GM23248 (cell line): ENCODE measurements at places on chromosomes 5 and 9.

DNA sequence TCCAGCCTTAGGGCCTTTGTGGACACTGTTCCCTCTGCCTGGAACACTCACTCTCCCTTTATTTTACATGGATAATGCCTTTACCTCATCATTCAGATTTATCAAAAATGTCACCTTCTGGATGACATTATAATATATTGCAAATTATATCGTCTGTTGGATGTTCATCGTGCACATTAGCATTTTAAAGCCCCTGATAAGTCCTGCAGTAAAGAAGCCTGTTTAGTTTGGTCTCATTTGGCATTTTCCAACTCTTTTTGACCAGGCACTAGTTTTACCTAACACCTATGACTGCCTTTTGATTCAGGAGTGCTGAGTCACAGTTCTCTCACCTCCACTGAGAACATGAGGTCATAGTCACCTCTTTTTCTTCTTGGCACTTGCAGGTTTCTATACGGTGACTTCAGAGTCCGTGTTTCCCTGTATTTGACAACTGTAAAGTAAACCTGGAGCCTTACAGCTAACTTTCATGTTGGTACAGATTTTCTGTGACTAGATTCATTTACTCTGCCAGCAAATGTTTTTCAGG, 57.7 kb upstream of the STC2 start:
- no peak for DNase-seq

DNA sequence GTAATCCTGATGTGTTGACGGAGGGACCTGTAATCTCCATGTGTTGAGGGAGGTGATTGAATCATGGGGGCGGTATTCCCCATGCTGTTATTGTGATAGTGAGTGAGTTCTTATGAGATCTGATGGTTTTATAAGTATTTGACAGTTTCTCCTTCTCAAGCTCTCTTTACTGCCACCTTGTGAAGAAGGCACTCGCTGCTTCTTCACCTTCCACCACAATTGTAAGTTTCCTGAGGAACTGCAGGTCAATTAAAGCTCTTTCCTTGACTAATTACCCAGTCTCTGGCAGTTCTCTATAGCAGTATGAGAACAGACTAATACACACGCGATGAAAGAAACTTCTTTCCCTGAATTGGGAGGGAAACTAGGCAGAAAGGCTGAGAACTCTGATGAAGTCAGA, 141.1 kb upstream of the RAD23B start:
- peak; percentile 35 for DNase-seq

DNA sequence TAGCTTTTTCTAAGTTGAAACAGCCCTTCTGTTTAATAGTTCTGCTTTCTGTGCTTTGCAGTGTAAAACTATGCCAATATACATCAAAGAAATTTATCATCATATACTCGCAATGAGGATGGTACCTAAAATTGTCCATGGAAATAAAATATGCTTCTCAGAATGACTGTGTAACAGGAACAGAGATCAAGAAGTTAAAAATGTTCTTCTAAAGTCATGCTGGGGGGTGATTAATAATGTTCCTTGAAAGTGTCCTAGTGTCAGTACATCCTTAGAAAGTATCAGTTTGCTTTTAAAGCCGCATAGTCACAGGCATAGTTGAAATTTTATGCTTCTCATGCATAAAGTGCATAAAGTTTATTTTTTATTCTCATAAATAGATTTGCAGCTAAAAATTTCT, 4.0 kb upstream of the LRRC70 start:
- DNase-seq = no peak

DNA sequence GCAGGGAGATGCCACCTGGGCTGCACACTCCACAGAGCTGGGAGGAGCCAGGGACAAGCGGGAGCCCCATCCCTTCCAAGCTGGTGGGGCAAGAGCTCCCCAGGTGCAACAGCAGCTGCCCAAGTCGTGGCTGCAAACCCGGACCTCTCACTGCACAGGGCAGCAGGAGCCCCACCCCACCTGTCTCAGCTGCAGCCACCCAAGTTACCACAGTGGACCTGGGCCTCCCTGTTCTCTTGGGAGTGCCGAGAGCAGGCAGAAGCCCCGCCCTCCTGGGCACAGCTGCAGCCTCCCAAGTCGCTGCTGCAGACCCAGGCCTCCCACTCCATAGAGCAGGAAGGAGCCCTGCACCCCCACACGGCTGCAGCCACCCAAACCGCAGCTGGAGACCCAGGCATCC, 374.1 kb upstream of the ACO1 start:
- no peak for DNase-seq

DNA sequence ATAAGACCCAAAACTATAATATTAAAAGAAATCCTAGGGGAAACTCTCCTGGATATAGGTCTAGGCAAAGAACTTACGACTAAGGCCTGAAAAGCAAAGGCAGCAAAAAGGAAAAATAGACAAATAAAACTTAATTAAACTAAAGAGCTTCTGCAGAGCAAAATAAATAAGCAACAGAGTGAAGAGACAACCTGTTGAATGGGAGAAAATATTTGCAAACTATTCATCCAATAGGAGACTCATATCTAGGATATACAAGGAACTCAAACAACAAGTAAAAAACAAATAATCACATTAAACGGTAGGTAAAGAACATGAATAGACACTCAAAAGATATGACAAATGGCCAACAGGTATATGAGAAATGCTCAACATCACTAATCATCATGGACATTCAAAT, 318.6 kb downstream of the CSNK1G3 start:
- no peak for DNase-seq

GRCh38 chr9:104868687-104869404, 59.1 kb downstream of the ABCA1 start:
- peak; percentile 88 for DNase-seq

DNA sequence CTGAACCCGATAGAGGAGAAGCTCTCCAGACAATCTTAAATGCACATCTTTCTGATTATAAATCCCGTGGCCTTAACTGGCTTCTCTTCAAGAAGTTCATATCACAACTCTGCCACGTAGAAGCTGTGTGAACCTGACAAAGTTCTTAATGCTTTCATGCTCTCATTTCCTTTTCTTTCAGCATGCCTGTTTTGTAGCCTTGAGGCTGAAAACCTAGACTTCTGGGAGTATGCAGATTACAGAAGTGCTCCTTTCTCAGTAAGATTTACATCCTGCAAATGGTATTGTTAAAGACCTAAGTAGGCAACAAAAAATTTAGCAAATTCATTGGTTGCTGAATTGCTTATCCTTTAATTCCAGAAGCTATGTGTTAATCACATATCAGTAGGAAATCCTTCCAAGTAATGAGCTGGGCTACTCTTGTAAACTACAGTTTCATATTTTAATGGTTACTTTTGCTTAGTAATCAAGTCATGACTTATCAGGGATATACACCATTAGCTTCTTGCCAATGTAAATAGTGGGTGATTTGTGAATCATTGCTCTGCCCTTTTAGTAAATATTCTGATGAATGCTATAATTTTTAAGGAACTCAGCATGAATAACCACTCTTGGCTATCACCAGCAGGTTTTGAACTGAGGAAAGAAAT, 334.7 kb downstream of the FBXL7 start:
- DNase-seq = peak; percentile 89

- DNase-seq = peak; percentile 81
These were observed 166.8 kb downstream of the DROSHA start for GRCh38 chr5:31364881-31365636.

GRCh38 chr5:97600486-97600885, 417.4 kb upstream of the RIOK2 start:
- DNase-seq = peak; percentile 45

DNA sequence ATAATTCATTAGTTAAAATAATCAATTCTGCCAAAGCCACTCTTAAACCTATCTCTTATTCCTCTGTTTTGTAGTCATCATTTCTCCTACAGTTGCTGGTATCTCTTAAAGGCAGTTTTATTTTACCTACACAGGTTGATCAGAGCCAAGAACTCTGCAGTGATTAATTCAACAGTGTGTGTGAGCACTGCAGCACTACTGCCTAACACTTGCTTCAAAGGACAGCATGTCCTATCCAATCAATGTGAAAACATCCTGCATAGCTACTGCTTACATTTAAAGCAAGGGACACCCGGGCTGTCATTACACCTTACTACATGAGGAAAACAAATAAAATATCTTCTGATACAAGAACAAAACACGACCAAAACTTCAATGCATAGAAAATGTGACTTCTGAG, 45.1 kb upstream of the HK3 start:
- DNase-seq = no peak

DNA sequence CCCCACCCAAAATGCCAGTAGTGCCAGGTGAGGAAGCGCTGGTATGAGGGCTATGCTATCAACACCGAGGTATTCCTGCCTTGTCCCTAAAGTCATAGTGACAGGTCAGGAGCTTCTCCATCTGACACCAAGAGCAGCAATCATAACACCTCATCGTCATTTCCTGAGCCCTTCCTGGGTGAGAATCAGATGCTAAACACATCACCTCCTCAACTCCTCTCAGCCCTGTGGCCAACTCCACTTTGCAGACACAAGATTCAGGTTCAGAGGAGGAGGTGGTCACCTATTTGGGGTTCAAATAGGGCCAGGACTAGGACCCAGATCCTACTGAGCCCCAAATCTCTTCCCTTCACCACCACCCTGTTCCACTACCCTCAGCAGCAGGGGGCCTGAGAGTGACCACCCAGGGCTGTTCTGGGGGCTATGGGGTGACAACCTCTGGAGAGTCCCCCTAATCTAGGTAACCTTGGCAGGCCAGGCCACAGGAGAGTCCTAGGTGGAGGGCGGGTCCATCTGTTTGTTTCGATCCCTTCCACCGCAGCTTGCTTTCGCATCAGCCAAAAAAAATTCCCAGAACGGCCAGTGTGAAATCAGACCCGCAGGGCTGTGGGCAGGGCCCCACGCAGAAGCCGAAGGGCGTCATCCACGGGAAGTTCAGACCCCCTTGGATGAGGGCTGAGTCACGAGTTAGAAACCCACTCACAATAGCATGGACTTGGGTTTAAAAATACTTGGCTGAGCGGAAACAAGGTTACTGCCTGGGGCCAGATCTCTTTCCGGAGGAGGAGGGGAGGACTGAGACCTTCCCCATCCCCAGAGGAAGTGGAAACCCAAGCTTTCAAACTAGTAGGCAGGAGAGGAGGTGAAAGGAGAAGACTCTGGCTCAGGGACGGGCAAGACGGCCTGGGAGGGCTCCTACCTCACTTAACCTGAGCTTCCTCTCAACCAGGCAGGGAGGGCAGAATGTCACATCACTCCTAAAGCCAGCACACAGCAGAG, 8.7 kb downstream of the STK10 start:
- DNase-seq = no peak

GRCh38 chr5:107867266-107867665, 196.5 kb upstream of the EFNA5 start:
- peak; percentile 32 for DNase-seq

GRCh38 chr9:20786807-20787206, 102.7 kb downstream of the FOCAD start:
- DNase-seq = no peak

DNA sequence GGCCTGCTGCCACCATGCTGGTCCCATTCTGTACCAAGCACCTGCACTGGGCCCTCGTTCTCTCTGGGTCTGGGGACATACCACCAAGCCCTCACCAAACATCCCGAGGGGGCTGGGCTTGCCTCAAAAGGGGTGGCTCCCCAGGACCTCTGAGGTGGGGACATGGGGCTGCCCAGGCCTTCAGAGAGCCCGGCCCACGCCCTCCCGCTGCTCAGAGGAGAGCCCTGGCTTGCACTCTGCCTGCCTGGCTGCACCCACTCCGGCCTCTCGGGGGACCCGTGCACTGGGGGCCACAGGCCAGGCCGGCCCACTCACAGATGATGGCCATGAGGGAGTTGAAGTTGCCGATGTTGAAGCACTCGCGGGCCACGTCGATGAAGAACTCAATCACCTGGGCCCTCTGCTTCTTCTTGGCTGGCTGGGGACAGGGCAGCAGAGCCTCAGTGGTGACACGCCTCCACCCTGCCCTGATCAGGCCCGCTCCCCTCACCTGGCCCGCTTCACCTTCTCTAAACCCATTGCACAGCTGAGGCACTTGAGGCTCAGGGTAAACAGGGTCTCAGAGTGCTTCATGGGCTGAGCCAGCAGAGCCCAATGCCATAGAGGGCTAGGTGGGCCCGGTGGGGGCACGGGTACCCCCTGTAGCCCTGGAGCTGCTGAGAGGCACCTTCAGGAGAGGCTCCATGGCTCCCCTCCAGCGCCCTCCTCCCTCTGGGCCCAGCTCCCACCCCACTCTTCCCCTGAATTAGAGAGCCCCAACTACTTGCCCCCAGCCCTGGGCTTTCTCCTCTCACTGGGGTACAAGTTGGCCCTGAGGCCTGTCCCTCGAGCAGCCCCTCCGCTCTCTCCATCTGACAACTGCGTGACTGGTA, 47.7 kb upstream of the RNF130 start:
- DNase-seq = no peak

- no peak for DNase-seq
These were observed 187.9 kb downstream of the PALM2AKAP2 start for GRCh38 chr9:109967651-109968642.

DNA sequence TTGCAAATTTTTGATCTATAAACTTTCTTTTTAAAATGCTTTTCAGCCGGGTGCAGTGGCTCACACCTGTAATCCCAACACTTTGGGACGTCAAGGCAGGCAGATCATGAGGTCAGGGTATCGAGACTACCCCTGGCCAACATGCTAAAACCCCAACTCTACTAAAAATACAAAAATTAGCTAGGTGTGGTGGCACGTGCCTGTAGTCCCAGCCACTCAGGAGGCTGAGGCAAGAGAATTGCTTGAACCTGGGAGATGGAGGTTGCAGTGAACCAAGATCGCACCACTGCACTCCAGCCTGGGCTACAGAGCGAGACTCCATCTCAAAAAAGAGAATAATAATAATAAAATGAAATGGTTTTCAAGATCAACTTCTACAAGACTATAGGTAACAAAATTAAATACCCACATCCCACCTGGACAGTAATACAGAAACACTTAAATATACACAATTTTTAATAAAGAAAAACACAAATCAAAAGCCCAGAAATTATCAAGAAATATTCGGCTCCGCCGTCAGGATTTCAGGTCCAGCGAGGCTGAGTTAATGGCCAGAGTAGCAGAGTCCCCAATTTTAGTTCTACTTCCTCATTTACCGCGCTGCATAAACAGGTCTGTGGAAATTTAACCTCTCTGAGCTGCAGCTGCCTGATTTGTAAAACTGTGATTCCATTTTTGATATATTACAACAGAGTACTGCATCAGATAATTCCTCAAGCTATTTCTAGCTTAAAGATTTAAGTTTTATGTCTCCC, 4.0 kb downstream of the TUT7 start:
- no peak for DNase-seq

- DNase-seq = no peak
These were observed 55.5 kb downstream of the MINAR2 start for GRCh38 chr5:129803403-129803802.

GRCh38 chr5:57445705-57446037, 36.9 kb downstream of the ACTBL2 start:
- peak; percentile 60 for DNase-seq

DNA sequence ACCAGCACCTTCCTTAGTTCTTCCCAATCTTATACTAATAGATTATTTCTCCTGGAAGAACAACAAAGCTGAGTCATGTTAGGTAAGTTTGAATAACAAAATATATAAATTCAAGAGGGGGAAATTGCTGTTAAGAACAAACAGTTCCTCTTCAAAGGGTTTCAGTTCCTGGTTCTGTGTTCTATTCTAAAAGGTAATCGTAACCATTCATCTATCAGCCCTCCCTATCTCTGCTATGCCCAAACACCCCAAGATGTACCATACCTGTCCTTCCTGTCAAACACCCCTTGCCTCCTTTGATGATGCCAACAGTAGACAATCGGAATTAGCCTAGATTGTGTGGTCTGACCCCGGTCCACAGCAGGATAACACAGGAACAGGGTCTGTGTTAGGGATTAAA, 4.2 kb upstream of the RNF180 start:
- no peak for DNase-seq
